ENCODE measurements at places on chromosomes 4 and X. TPM values are rescaled to one million over a fixed set of nuclear protein-coding genes. Genes with fewer than 3 reads are reported as not detected.

The IL2RG gene
- not detected for total RNA-seq

The SCRG1 gene
- under 0.01 TPM for total RNA-seq

The GABRG1 gene
- not detected for total RNA-seq

The NDNF gene
- total RNA-seq = 0.32 TPM

The SRPK3 gene
- total RNA-seq = 0.86 TPM

The LRRC66 gene
- 0.32 TPM for total RNA-seq

The ITM2A gene
- total RNA-seq = not detected

The POU4F2 gene
- total RNA-seq = not detected

The MND1 gene
- total RNA-seq = 4.3 TPM

The APLN gene
- total RNA-seq = under 0.01 TPM

The ANXA5 gene
- total RNA-seq = 811 TPM

The ERCC6L gene
- total RNA-seq = 5.6 TPM

The PRICKLE3 gene
- total RNA-seq = 5.2 TPM

The CXorf66 gene
- not detected for total RNA-seq

The SH3RF1 gene
- total RNA-seq = 29.3 TPM

The CCDC160 gene
- not detected for total RNA-seq

The SHISA3 gene
- not detected for total RNA-seq

The PCDH11X gene
- total RNA-seq = not detected

The HSFX4 gene
- not detected for total RNA-seq

The ATP8A1 gene
- 0.97 TPM for total RNA-seq

The GAGE12F gene
- not detected for total RNA-seq

The PRKG2 gene
- total RNA-seq = 0.64 TPM

The ADD1 gene
- total RNA-seq = 212 TPM

The MAGEA12 gene
- not detected for total RNA-seq

The SPANXD gene
- 0.43 TPM for total RNA-seq

The EDNRA gene
- total RNA-seq = 4.2 TPM

The ADH6 gene
- under 0.01 TPM for total RNA-seq

The ALAS2 gene
- total RNA-seq = not detected

The ADH1C gene
- not detected for total RNA-seq

The JAKMIP1 gene
- not detected for total RNA-seq

The GLA gene
- total RNA-seq = 31.2 TPM

The CAPN6 gene
- 1.3 TPM for total RNA-seq

The VCX3B gene
- not detected for total RNA-seq

The FAM47A gene
- not detected for total RNA-seq

The SCD5 gene
- total RNA-seq = 6.9 TPM

The FGF16 gene
- total RNA-seq = not detected

The UGT2B15 gene
- not detected for total RNA-seq

The FRMD7 gene
- not detected for total RNA-seq

The NEIL3 gene
- total RNA-seq = 8.1 TPM

The HERC3 gene
- total RNA-seq = 28.5 TPM

The NUDT10 gene
- total RNA-seq = 1.3 TPM

The POLN gene
- 1.6 TPM for total RNA-seq

The HMX1 gene
- not detected for total RNA-seq

The GLOD5 gene
- not detected for total RNA-seq

The PAGE2B gene
- total RNA-seq = not detected

The SLC10A4 gene
- total RNA-seq = under 0.01 TPM

The TBC1D14 gene
- total RNA-seq = 42.3 TPM

The ADH1B gene
- total RNA-seq = 0.43 TPM
